ENCODE measurements at places on chromosomes 1 and 21.

GRCh38 chr1:201791779-201792173, 37.2 kb upstream of the IPO9 start:
- no peak for DNase-seq

GRCh38 chr1:154944401-154945159, 8.1 kb upstream of the PMVK start:
- DNase-seq = no peak

DNA sequence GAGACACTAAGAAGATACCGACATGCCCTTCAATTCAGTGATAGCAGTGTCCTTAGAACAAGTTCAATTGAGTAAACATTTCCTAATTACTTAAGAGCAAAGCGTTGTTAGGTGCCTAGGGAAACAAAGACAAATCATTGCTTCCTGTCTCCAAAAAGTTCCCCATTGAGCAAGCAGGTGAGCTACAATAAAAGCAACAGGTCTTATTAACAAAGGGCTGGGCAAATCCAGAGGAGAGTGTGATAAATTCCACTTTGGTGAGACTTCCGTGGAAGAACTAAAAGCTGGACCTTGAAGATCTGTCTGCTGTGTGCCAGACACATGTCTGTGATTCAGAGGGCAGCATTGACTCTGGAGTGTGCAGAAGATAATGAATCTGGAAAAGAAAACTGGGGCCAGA, 1.9 kb upstream of the TUT4 start:
- DNase-seq = no peak

GRCh38 chr1:230441183-230442029, 15.3 kb upstream of the PGBD5 start:
- no peak for DNase-seq

- DNase-seq = no peak
Observed at GRCh38 chr21:44979687-44980561, 40.1 kb downstream of the SLX9 start.

DNA sequence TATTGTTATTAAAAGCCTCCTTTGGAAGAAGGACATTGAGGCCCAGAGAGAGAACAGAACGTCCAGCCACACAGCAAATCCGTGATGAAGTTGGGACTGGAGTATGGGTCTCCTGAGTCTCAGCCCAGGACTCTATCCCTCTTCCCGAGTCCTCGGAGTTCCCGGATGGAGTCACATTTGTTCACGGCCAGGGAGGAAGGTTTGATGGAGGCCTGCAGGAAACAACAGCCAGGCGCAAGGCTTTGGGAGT, 357 bp upstream of the TXLNA start:
- DNase-seq = no peak

- no peak for DNase-seq
Observed at GRCh38 chr1:106178791-106179190, 877.7 kb upstream of the PRMT6 start.

DNA sequence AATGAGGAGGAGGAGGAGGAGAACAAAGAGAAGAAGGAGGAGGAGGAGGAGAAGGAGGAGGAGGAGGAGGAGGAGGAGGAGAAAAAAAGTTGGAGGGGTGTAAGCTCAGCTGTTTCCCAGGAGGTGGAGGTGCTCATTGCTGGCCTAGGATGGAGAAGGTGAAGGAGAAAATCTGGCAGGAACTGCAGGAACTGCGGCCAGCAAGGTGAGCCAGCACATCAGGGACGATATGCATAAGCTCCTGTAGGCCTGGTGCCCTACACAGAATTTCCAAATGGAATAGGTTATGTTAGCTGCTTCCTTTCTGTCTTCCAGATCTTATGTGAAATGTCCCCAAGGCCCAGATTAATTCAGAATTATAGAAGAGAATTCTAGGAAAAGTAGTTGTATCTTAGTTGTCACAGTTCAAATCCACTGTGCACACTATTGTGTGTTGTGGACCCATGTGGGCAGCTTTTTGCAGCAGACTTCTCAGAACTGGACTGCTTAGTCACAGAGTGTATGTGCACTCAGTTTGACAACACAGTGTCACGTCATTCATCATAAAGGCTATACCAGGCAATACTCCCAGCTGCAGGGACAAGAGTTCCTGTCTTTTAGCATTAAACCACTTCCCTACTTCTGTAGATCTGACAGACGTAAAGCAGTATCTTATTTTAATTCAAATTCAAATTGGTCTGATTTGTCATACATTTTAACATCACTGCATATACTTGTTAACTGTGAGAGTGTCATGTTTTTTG, 303.7 kb downstream of the HLX start:
- no peak for DNase-seq
